ENCODE measurements at places on chromosomes 12 and 14.

DNA sequence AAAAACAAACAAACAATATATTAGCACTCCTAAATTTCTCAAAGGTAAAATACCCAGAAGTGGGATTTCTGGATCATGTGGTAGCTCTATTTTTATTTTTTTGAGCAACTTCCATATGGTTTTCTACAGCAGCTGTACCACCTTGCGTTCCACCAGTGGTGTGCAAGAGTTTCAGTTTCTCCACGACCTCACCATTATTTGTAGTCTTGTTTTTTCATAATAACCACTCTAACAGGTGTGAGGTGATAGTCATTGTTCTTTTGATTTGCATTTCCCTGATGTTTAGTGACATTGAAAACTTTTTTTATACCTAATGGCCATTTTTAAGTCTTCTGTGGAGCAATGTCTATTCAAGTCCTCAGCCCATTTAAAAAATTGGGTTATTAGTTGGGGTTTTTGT is 127.3 kb upstream of the SLC38A2 start:
- DNase-seq: no peak

DNA sequence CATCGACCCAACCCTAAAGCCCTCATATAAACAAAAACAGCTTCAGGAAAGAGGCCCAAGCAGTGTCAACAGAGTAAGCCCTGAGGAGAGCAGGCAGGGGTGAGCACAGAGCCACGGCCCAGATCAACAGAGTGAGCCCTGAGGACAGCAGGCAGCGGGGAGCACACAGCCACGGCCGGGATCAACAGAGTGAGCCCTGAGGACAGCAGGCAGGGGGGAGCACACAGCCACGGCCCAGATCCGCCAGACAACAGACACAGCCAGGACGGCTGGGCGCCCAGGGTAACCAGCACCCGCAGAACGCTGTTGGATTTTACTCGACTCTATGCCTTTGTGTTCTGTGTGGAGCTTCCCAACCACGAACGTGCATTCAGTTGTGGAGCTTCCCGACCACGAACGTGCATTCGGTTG is 15.0 kb downstream of the CCDC85C start:
- DNase-seq: no peak

GRCh38 chr14:55926007-55926406 is 192.2 kb upstream of the PELI2 start:
- no peak for DNase-seq

- no peak for DNase-seq
Measured at GRCh38 chr14:72644038-72644437, 249.9 kb downstream of the DPF3 start.

GRCh38 chr14:99212646-99213045 is 59.4 kb downstream of the BCL11B start:
- DNase-seq: no peak

GRCh38 chr12:6044082-6044481 is 80.4 kb downstream of the VWF start:
- no peak for DNase-seq

- no peak for DNase-seq
Measured at GRCh38 chr12:40583743-40584142, 108.5 kb upstream of the CNTN1 start.
